ENCODE measurements at places on chromosomes 3 and 15. TPM values are rescaled to one million over a fixed set of nuclear protein-coding genes. Genes with fewer than 3 reads are reported as not detected.
A peak's percentile ranks its signal among the peaks of the same experiment; 100 is the strongest.

GRCh38 chr3:192408647-192409200 lies 318.6 kb downstream of the FGF12 start:
- peak; percentile 65 for DNase-seq
- H3K27ac ChIP-seq: no peak overlapping the region
- H3K4me1 ChIP-seq: peaks cover 8% of the 10 kb centered on the region
- H3K27me3 ChIP-seq: peaks cover 44% of the 10 kb centered on the region

RBMS3 gene
- polyA plus RNA-seq: 3.7 TPM

NANOGP8 gene
- 14.5 TPM for polyA plus RNA-seq

- H3K36me3 ChIP-seq: peaks cover 8% of the 10 kb centered on the region
- no peak overlapping the region for H3K4me3 ChIP-seq
- H3K27ac ChIP-seq: no peak overlapping the region
- no peaks in the 10 kb centered on the region for H3K4me1 ChIP-seq
- DNase-seq: no peak
These were observed 52.8 kb downstream of the MGA start for GRCh38 chr15:41713047-41713446.

BFSP2 gene
- polyA plus RNA-seq: not detected

ZNF660 gene
- polyA plus RNA-seq: 2.0 TPM
